ENCODE measurements at places on chromosomes 2 and 18.

- no peak for DNase-seq
Measured at GRCh38 chr2:46825939-46826568, 89.6 kb downstream of the MCFD2 start.

DNA sequence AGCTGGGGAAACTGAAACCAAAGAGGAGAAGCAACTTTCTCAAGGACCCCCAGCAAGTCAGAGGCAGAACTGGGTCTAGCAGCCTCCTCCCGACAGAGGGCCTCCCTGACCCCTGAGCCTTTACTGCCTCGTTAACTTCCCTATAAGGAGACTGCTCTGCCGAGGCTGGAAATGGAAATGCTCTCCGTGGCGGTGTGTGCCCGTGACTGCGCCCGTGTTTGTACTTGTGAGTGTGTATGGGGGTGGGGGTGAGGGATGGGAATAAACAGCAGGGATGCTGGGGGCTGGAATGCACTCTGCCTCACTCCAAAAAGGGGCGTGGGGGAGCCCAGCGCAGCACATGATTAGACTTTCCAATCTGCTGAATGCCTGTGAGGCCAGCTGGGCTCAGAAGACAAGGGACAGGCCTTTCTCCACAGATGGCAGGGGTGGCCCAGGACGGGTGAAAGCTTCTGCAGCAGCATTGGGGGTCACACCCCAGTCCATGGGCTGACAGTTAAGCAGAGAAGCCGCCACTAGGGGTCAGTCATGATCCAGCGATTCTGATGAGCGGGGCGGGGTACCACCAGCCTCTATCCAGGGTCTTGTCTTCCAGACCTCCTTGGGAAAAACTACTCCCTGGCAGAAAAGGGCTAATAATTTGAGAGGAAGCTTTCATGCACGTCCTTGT is 26.8 kb downstream of the MPHOSPH10 start:
- DNase-seq = peak; percentile 56

DNA sequence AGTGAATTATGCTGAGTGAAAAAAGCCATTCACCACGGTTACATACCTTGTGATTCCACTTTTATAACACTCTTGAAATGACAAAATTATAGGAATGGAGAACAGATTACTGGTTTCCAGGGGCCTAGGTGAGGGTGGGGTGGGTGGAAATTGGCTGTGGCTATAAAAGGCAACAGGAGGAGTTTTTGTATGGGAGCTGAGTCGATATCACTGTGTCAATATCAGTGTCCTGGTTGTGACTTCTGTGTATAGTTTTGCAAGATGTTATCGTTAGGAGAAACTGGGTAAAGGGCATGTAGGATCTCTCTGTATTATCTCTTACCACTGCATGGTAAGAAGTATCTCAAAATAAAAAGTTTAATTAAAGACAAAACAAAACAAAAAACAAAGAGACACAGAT is 84.3 kb downstream of the EDAR start:
- DNase-seq = no peak

GRCh38 chr18:51135795-51136194 is 61.7 kb downstream of the MEX3C start:
- DNase-seq = no peak

DNA sequence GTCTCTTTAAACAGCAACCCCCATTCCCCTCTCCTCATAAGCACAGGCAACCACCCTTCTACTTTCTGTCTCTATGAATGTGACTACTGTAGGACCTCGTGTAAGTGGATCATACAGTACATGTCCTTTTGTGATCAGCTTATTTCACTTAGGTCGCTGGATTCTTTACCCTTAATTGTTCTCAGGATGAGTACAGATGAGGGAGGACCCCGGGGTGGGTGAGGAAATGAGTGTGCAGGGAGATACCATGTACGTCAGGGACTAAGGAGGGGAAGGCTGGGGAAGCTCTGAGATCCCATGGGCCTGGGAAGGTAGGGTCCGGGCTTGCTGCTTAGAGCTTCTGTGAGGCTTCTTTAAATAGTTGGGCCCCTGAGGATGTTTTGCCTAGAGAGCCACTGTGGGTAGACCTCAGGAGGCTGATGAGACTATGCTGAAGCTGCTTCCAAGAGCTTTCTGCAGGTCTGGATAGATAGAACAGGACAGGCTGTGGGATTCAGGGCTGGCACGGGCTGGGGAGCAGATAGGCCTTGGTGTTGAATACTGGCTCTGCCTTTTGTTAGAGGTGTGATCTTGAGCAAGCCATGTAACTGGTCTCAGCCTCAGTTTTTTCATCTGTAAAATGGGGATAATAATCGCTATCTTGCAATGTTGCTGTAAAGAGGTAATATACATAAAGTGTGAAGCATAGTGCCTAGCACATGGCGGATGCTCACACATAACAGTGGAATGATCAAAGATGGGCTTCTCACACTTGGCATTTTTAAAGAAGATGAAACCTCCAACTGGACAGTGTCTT is 155.3 kb downstream of the PRKCE start:
- no peak for DNase-seq

Measured in activated T-cell treated with anti-CD3 and anti-CD28 coated beads for 4 hours (primary cell).